ENCODE measurements at places on chromosomes 3 and 15. TPM values are rescaled to one million over a fixed set of nuclear protein-coding genes. Genes with fewer than 3 reads are reported as not detected.

- no peaks in the 10 kb centered on the region for H3K27me3 ChIP-seq
- H3K36me3 ChIP-seq = no peaks in the 10 kb centered on the region
- no peak for DNase-seq
- no peak overlapping the region for H3K4me3 ChIP-seq
- no peaks in the 10 kb centered on the region for H3K4me1 ChIP-seq
- no peak overlapping the region for H3K27ac ChIP-seq
Observed at GRCh38 chr3:149316437-149316836, 17.0 kb downstream of the TM4SF18 start.

Gene RGMA
- 9.7 TPM for total RNA-seq

DNA sequence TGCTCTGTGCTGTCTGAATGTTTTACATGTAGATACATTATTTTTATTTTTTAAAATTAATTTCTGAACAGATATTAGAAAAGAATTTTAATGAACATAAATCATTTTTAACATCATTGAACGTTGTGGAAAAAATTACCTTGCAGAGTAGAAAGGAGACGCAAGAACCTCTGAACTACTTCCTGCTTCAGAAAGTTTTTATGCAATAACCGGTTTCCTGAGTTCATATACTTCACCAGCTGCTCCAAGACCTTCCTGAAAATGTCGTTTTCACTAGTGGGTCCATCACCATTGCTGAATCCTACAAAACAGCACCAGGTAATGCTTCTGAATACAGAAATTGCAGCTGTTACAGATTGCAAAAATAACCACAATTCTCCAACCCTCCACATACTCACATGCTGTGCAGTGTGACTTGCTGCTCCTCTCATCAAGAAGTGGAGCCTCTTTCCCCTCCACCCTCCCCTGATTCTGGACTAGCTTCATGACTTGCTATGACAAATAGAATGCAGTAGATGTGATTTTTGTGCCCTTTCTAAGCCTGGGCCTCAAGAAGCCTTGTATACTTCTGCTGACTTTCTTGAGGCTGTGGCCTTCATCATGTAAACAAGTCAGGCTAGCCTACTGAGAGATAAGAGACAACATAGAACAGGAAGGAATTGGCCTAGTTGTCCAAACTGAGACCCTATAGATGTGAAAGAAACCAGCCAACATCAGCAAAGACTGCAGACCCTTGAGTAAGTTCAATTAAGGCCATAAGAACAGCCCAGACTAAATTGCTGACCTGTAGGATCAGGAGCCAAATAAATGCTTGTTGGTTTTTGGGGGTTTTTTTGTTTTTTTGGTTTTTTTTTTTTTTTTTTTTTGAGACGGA is 80.4 kb downstream of the TRANK1 start:
- H3K4me1 ChIP-seq = no peaks in the 10 kb centered on the region
- no peaks in the 10 kb centered on the region for H3K36me3 ChIP-seq
- H3K27ac ChIP-seq = no peak overlapping the region
- no peaks in the 10 kb centered on the region for H3K27me3 ChIP-seq
- H3K4me3 ChIP-seq = no peak overlapping the region
- no peak for DNase-seq

- H3K27ac ChIP-seq = no peak overlapping the region
- no peaks in the 10 kb centered on the region for H3K27me3 ChIP-seq
- no peaks in the 10 kb centered on the region for H3K4me1 ChIP-seq
- H3K4me3 ChIP-seq = no peak overlapping the region
- no peaks in the 10 kb centered on the region for H3K36me3 ChIP-seq
- no peak for DNase-seq
Observed at GRCh38 chr3:165895919-165896318, 58.7 kb upstream of the BCHE start.

- DNase-seq = no peak
- H3K36me3 ChIP-seq = no peaks in the 10 kb centered on the region
- H3K27ac ChIP-seq = no peak overlapping the region
- no peak overlapping the region for H3K4me3 ChIP-seq
Observed at GRCh38 chr3:81378552-81379293, 382.7 kb downstream of the GBE1 start.

GRCh38 chr15:39461536-39462130 is 119.2 kb upstream of the THBS1 start:
- H3K27me3 ChIP-seq = no peaks in the 10 kb centered on the region
- H3K27ac ChIP-seq = no peak overlapping the region

- no peak for DNase-seq
- H3K36me3 ChIP-seq = no peaks in the 10 kb centered on the region
- H3K4me3 ChIP-seq = no peak overlapping the region
Observed at GRCh38 chr15:73777741-73778140, 24.6 kb upstream of the INSYN1 start.

DNA sequence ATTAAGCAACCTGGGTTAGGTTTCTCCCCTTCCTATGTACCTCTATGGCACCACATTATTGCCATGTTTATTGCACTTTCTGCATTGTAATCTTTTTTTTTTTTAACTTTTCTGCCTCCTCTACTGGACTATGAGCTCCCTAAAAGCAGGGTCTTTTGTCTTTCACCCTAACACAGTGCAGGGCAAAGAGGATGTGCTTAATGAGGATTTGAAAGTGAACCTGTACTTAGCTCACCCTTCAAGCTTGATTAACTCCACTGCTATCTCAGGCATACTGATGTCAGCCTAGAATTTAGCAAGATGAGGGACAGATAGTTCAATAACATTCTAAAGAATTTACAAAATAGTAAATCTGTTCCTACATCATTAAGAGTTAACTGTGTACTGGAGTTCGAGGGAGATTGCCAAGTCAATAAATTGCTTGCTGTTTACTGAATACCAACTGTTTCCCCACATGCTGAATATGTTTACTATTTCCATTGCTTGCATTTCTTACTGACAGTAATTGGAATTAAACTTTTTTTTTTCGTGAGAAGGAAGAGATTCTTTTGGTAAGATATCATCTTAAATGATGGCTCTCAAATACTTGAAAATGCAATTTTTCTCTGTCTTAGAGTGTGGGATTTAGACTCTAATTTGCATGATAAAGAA is 15.7 kb upstream of the PPARG start:
- H3K36me3 ChIP-seq = no peaks in the 10 kb centered on the region
- no peaks in the 10 kb centered on the region for H3K4me1 ChIP-seq
- no peak overlapping the region for H3K4me3 ChIP-seq

DNA sequence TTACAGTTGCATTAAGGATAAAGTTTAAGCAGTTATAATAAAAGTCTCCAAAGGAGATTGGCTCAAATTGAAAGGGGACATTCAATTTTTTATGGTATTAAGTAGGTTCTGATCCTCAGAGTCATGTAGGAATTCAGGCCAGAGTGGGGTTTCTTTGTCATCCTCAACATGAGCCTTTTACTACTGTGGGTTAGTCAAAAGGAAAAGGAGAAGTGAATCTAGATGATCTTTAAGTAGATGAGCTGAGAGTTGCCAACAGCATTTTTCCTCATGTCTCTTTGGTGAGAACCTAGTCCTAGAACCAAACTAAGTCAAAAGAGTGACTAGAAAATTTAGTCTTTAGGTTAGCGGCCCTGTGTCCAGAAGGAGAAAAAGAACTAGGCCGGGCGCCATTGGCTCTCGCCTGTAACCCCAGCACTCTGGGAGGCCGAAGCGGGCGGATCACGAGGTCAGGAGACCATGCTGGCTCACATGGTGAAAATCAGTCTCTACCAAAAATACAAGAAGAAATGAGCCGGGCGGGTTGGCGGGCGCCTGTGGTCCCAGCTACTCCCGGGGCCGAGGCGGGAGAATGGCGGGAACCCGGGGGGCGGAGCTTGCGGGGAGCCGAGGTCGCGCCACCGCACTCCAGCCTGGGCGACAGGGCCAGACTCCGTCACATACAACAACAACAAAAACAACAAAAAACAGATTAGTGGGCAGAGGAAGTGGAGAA is 4.2 kb upstream of the CHL1 start:
- H3K27ac ChIP-seq = no peak overlapping the region
- no peaks in the 10 kb centered on the region for H3K27me3 ChIP-seq
- H3K4me1 ChIP-seq = no peaks in the 10 kb centered on the region
- no peaks in the 10 kb centered on the region for H3K36me3 ChIP-seq

DNA sequence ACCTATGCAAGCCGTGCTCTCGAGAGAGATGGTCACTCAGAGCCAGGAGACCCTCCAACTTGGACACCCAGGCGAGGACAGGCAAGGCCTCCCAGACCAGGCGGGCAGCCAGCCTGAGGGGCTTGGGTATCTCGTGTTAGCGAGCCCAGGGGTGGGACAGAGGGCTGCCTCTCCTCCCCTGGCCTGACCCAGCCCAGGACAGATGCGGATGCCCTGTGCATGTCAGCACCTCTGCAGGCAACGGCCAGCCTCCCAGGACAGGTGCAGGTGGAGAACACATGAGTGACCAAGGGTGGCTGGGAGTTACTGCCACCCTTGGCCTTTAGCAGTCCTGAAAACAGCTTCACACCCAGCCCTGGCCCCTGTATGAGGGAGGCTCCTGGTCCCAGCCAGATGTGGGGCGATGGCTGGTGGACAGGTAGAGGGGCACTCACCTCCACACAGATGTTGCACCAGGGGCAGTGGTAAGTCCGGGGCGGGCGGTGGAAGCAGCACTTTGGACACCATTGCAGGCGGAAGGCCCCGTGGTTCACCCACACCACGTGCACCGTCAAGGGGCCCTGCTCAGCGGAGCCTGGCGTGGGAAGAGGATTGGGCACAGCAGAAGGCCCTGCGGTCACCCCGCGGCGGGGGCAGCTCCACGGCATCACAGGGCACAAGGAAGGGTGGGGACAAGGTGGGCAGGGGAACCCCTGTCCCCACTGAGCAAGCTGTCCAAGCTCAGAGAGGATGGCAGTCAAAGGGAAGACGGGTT is 2.1 kb downstream of the ZDHHC19 start:
- DNase-seq = no peak
- H3K27ac ChIP-seq = no peak overlapping the region
- H3K27me3 ChIP-seq = no peaks in the 10 kb centered on the region
- H3K4me3 ChIP-seq = no peak overlapping the region

DNA sequence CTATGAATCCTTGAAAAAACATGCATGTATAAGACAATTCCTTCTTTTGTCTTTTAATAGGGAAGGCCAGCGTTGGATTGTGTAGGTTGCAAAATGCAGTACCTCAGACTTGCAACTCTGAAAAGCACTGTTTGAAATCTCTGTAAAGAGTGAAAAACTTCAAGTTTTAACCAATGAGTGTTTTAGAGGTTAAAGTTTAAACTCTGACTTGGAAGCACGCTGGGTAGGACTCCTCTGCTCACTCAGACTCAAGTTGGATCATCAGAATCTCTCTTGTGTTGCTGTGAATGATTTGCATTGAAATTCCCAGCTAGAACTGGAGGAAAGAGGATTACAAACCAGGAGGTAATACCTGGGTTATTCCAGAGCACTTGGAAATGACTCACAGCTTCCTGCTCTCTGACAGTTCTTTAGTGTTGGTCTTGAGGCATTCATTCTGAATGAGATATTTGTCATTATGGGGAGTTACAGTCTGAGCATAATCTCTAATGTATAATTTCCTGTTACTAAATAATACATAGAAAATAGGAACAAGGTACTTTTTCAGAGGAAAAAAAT is 49.1 kb downstream of the PLS1 start:
- no peaks in the 10 kb centered on the region for H3K4me1 ChIP-seq
- no peak overlapping the region for H3K27ac ChIP-seq
- no peaks in the 10 kb centered on the region for H3K27me3 ChIP-seq

DNA sequence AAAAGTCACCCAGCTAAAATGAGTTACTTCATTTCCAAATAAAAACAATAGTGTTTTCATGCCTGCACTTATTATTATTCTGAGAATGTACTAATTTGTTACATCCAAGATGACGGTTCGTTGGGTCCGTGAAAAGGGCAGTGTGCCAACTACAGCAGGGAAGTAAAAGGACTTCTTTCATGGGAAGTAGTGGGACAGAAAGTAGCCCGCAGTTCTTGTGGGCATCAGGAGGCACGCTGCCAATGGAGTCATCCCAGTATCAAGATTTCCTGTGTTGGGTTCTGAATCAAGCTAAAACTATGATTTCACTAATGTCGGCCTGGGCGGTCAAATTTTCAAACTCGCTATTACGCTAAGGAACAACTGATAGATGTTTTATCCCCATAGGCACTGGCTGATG is 254.5 kb upstream of the SOX2 start:
- H3K27ac ChIP-seq = no peak overlapping the region
- no peaks in the 10 kb centered on the region for H3K36me3 ChIP-seq
- H3K27me3 ChIP-seq = no peaks in the 10 kb centered on the region

GRCh38 chr3:178676942-178677790 is 140.9 kb downstream of the KCNMB2 start:
- H3K4me3 ChIP-seq = no peak overlapping the region
- no peaks in the 10 kb centered on the region for H3K27me3 ChIP-seq
- H3K4me1 ChIP-seq = no peaks in the 10 kb centered on the region
- H3K27ac ChIP-seq = no peak overlapping the region
- no peak for DNase-seq

Gene PLD1
- total RNA-seq = 21.1 TPM

DNA sequence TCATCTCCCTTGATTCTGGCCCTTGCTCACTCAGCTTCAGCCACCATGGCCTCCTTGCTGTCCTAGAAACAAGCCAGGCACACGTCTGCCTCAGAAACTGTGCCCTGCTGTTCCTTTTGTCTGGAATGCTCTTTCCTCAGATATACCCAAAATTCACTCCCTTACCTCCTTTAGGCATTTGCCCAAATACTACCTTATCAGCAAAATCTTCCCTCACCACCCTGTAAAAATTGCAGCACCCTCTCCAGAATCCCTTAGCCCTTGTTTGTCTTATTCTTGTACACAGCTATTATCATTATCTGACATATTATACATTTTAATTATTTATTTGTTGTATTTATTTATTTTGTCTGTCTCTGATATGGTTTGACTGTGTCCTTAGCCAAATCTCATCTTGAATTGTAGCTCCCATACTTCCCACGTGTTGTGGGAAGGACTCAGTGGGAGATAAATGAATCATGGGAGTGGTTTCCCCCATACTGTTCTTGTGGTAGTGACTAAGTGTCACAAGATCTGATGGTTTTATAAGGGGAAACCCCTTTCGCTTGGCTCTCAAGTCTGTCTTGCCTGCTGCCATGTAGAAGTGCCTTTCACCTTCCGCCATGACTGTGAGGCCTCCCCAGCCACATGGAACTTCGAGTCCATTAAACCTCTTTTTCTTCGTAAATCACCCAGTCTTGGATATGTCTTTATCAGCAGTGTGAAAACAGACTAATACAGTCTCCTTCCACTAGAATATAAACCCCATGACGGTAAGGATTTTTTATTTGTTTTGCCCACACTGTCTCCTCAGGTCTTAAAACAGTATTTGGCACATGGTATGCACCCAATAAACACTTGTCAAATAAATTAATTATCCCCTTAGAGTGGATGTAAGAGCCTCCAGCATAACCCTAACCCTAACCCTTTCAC is 60.0 kb upstream of the STT3B start:
- no peaks in the 10 kb centered on the region for H3K4me1 ChIP-seq
- H3K27me3 ChIP-seq = no peaks in the 10 kb centered on the region
- H3K4me3 ChIP-seq = no peak overlapping the region
- no peak for DNase-seq
- H3K36me3 ChIP-seq = no peaks in the 10 kb centered on the region
- no peak overlapping the region for H3K27ac ChIP-seq

Gene CXCR6
- total RNA-seq = 0.64 TPM

Gene TMCO5A
- not detected for total RNA-seq
